ENCODE measurements at places on chromosomes 4 and X.
A peak's percentile ranks its signal among the peaks of the same experiment; 100 is the strongest.

- no peak for DNase-seq
These were observed 104.2 kb upstream of the PUDP start for GRCh38 chrX:7252013-7252610.

- DNase-seq: no peak
These were observed 186.6 kb downstream of the CPEB2 start for GRCh38 chr4:15188605-15189539.

- DNase-seq: peak; percentile 85
These were observed 254.5 kb upstream of the VEGFC start for GRCh38 chr4:177047070-177047850.

DNA sequence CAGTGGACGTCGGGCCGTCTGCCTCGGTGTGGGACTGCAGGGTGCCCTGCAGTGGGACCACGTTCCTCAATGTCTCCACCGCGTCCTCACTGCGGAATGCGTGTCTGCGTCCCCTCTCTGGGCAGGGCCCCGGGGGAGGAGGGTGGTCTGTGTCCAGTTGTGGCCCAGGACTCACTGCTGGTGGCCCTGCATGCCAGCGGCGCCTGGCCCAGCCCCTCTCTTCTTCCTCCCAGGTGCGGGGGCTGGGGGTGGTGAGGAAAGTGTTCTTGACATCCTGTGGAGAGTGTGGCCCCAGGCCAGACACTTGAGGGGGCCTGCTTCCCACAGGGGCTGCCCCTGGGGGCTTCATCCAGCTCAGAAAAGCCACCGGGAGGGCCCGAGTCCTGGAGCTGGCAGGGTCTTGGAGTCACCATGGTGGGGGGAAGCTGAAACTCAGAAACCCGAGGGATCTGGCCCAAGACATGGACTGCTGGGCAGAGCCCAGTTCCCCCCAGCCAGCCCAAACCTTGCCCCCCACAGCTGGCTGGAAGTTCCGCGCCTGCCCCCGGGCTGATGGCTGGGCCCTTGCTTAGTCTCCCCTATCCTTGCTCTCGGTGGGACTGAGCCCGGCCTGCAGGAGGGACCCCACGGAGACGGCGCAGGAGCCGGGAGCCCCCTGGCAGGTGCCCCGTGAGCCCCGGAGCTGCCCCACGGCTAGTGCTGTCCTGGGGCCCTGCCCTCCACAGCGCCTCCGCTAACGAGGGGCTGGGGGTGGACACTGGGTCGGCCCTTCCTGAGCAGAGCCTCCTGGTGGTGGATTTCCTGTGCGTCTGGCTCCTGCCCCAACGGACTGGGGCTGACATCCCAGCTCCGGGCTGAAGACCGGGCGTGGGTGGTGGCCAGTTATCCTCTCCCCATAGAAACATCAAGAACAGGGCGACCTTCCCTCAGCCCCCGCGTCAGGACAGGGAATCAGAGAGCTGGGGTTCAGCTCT lies 2.9 kb downstream of the DOK7 start:
- no peak for DNase-seq

- DNase-seq: no peak
These were observed 132.6 kb downstream of the PWWP3B start for GRCh38 chrX:106300656-106301055.
